ENCODE measurements at places on chromosomes 7 and 10. TPM values are rescaled to one million over a fixed set of nuclear protein-coding genes. Genes with fewer than 3 reads are reported as not detected.
A peak's percentile ranks its signal among the peaks of the same experiment; 100 is the strongest.

Gene AKR1C4
- not detected for total RNA-seq

Gene NME8
- not detected for total RNA-seq

Gene TMEM229A
- not detected for total RNA-seq

Gene CLDN4
- total RNA-seq: 602 TPM

Gene RBP4
- total RNA-seq: 0.57 TPM

Gene SVOPL
- 0.70 TPM for total RNA-seq

Gene STRIP2
- total RNA-seq: 6.4 TPM

Gene MUC3A
- total RNA-seq: 1.1 TPM

Gene HEPACAM2
- total RNA-seq: not detected

Gene FAM241B
- 13.0 TPM for total RNA-seq

Gene SPDYE5
- total RNA-seq: not detected

Gene RABGEF1
- total RNA-seq: 31.2 TPM

- no peaks in the 10 kb centered on the region for H3K4me1 ChIP-seq
- no peak overlapping the region for H3K4me3 ChIP-seq
- H3K27me3 ChIP-seq: no peaks in the 10 kb centered on the region
Observed at GRCh38 chr7:121473645-121474300, 77.7 kb upstream of the FAM3C start.

DNA sequence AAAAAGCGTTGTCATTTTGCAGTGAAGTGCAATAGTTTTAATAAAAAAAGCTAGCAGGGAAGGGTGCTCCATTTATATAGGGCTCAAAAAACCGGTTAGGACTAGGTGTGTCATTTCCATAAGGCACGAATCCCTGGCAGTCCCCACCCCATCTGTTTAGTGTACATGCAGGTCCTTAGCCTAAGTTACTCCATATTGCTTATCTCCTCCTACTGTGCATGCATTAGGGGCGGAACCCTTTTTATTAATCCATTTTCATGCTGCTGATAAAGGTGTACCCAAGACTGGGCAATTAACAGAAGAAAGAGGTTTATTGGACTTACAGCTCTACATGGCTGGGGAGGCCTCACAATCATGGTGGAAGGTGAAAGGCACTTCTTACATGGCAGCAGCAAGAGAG, 301.4 kb downstream of the ABCA13 start:
- DNase-seq: no peak
- H3K36me3 ChIP-seq: no peaks in the 10 kb centered on the region
- H3K27me3 ChIP-seq: peaks cover 54% of the 10 kb centered on the region
- no peak overlapping the region for H3K27ac ChIP-seq

- 0 out of 2 replicates have a peak, but pooled peaks cover 8% of the 10 kb centered on the region for H3K36me3 ChIP-seq
- no peak overlapping the region for H3K27ac ChIP-seq
- no peaks in the 10 kb centered on the region for H3K4me1 ChIP-seq
- H3K27me3 ChIP-seq: no peaks in the 10 kb centered on the region
Observed at GRCh38 chr7:30838008-30838407, 66.8 kb downstream of the MINDY4 start.

DNA sequence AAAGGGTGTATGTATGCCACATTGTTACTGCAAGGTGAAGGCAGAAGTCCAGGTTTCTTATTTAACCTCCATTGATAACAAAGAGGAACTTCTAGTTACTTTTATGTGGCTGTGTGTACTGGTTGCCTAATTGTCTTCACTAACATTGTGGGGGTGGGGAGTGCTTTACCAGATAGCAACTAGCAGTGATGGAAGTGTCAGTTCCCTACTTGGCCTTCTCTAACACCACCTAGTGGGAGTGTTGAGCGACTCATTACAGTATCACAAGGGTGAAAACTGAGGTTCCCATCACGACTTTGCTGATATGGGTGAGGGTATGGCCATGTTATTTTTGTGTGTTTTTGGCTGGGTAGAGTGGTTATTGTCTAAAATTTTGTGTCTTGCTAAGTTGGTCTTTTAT, 274.4 kb downstream of the THSD7A start:
- no peaks in the 10 kb centered on the region for H3K27me3 ChIP-seq
- no peaks in the 10 kb centered on the region for H3K36me3 ChIP-seq
- H3K4me3 ChIP-seq: no peak overlapping the region
- no peak overlapping the region for H3K27ac ChIP-seq

DNA sequence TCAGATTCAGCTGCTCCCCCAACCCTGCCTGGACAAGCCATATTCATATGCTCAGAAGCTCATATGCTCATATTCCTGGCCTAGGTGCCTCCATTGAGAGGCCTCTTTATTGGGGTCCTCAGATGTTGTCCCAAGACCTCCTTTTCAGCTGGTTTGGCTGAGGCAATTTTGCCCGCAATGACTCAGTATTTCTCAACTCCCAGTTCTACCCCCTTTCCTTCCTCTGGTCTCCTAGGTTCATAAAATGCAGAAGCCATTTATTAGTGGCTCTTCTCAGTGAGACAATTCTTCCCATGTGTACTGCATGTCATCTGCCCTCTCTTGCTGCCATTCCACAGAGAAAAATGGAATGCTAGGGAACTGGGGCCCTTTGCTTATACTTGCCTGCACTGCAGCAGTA, 110.7 kb downstream of the INHBA start:
- H3K4me3 ChIP-seq: no peak overlapping the region
- H3K36me3 ChIP-seq: no peaks in the 10 kb centered on the region
- no peaks in the 10 kb centered on the region for H3K4me1 ChIP-seq
- DNase-seq: no peak
- H3K27me3 ChIP-seq: no peaks in the 10 kb centered on the region

GRCh38 chr7:55591282-55591931, 19.1 kb upstream of the VOPP1 start:
- H3K36me3 ChIP-seq: no peaks in the 10 kb centered on the region
- H3K4me1 ChIP-seq: no peaks in the 10 kb centered on the region
- no peak overlapping the region for H3K4me3 ChIP-seq
- no peak for DNase-seq

DNA sequence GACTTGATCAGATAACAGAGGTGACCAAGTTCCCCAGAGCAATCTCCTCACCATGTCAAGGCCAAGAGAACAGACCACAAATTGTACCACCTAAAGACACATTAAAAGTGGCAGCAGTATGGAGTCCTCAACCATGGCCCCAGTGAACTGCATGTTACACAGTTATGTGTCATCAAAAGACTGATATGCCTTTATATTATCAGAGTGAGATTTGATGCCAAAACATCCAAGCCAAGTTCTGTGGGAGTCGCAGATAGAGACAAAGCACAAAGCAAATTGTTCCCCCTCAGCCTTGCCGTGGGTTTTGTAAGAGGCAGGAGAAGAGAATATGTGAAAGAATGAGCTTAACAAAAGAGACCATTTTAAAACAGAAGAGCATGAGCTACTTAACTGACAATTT, 39.2 kb upstream of the TES start:
- no peaks in the 10 kb centered on the region for H3K36me3 ChIP-seq
- no peaks in the 10 kb centered on the region for H3K4me1 ChIP-seq
- no peak for DNase-seq

DNA sequence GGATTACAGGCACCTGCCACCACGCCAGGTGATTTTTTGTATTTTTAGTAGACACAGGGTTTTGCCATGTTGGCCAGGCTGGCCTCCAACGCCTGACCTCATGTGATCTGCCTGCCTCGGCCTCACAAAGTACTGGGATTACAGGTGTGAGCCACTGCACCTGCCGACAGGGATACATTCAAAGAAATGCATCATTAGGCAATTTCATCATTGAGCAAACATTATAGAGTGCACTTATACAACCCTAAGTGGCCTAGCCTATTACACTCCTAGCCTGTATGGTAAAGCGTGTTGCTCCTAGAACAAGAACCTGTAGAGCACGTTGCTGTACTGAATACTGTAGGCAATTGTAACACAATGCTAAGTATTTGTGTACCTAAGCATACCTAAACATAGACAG, 350.3 kb downstream of the GALNT17 start:
- DNase-seq: no peak
- no peak overlapping the region for H3K4me3 ChIP-seq
- H3K27ac ChIP-seq: no peak overlapping the region
- no peaks in the 10 kb centered on the region for H3K4me1 ChIP-seq

- peaks cover 61% of the 10 kb centered on the region for H3K4me1 ChIP-seq
- DNase-seq: peak; percentile 64
- H3K4me3 ChIP-seq: no peak overlapping the region
- H3K27ac ChIP-seq: no peak overlapping the region
Observed at GRCh38 chr7:155210356-155210755, 87.3 kb upstream of the INSIG1 start.

GRCh38 chr7:101645951-101646350, 16.9 kb upstream of the MYL10 start:
- no peak overlapping the region for H3K4me3 ChIP-seq
- DNase-seq: no peak
- no peak overlapping the region for H3K27ac ChIP-seq
- no peaks in the 10 kb centered on the region for H3K27me3 ChIP-seq

DNA sequence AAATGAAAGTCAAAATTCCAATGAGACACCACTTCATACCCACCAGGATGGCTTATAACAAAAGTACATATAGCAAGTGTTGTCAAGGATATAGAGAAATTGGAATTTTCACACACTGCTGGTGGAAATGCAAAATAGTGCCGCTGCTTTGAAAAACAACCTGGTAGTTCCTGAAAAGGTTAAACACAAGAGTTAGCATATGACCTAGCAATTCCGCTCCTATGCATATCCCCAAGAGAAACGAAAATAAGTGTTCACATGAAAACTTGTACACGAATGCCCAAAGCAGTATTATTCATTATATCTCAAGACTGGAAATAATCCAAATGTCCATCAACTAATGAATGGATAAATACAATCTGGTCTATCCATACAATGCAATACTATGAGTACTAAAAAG, 14.8 kb downstream of the IDE start:
- no peak overlapping the region for H3K4me3 ChIP-seq
- DNase-seq: no peak
- H3K4me1 ChIP-seq: no peaks in the 10 kb centered on the region
- no peaks in the 10 kb centered on the region for H3K27me3 ChIP-seq

DNA sequence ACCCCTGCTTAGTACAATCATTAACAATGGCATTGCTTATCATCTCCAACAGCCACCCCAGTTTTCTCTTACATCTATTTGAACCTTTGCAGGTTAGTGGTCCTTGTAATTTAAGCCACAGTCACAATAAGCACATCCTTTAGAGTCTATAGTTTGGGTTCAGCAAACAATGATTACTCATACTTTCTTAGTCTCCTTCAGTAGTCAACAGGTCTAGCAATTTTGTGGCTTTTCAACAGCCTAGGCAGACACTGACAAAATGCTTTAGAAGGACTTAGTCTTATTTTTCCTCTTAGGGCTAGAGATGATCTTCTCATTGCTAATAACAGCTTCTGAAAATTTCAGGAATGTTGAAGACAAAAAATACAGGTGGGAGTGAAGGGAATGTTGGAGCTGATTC, 32.3 kb upstream of the FAM204A start:
- no peak overlapping the region for H3K4me3 ChIP-seq
- H3K27me3 ChIP-seq: no peaks in the 10 kb centered on the region
- H3K36me3 ChIP-seq: no peaks in the 10 kb centered on the region
- no peak for DNase-seq
- peaks cover 16% of the 10 kb centered on the region for H3K4me1 ChIP-seq

GRCh38 chr10:132400041-132400546, 3.1 kb downstream of the PWWP2B start:
- no peaks in the 10 kb centered on the region for H3K36me3 ChIP-seq
- H3K27ac ChIP-seq: no peak overlapping the region
- H3K27me3 ChIP-seq: no peaks in the 10 kb centered on the region
- no peak for DNase-seq
- H3K4me3 ChIP-seq: no peak overlapping the region

GRCh38 chr7:39624442-39624807, 1.1 kb downstream of the RALA start:
- DNase-seq: peak; percentile 29
- H3K36me3 ChIP-seq: no peaks in the 10 kb centered on the region
- peak overlapping the region; percentile 75 for H3K4me3 ChIP-seq

- no peak overlapping the region for H3K27ac ChIP-seq
- H3K4me1 ChIP-seq: no peaks in the 10 kb centered on the region
- DNase-seq: no peak
- H3K36me3 ChIP-seq: 0 out of 2 replicates have a peak, but pooled peaks cover 3% of the 10 kb centered on the region
- H3K27me3 ChIP-seq: no peaks in the 10 kb centered on the region
Observed at GRCh38 chr10:68506411-68506810, 20.9 kb downstream of the SLC25A16 start.

DNA sequence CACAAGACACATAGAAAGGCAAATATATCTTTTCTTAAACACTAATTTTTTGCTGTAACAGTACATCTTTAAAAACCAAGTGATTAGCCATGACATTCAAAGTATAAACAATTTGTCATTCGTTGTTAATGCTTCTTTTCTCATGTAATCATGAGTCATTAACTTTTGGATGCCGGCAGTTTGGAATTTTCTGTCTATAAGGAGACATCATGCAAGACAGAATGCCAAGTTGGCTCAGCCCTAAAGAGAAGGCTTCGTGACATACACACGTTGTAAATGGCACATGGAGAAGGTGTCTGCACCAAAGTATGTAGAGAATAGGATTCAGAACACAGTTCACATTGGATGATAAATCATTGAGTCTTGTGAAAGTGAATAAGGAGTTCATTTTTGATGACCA, 35.9 kb downstream of the CCDC3 start:
- DNase-seq: no peak
- no peaks in the 10 kb centered on the region for H3K4me1 ChIP-seq
- no peak overlapping the region for H3K4me3 ChIP-seq
- no peaks in the 10 kb centered on the region for H3K36me3 ChIP-seq

GRCh38 chr7:12583922-12584321, 13.4 kb downstream of the SCIN start:
- peaks cover 28% of the 10 kb centered on the region for H3K4me1 ChIP-seq
- no peak overlapping the region for H3K4me3 ChIP-seq
- H3K36me3 ChIP-seq: no peaks in the 10 kb centered on the region

DNA sequence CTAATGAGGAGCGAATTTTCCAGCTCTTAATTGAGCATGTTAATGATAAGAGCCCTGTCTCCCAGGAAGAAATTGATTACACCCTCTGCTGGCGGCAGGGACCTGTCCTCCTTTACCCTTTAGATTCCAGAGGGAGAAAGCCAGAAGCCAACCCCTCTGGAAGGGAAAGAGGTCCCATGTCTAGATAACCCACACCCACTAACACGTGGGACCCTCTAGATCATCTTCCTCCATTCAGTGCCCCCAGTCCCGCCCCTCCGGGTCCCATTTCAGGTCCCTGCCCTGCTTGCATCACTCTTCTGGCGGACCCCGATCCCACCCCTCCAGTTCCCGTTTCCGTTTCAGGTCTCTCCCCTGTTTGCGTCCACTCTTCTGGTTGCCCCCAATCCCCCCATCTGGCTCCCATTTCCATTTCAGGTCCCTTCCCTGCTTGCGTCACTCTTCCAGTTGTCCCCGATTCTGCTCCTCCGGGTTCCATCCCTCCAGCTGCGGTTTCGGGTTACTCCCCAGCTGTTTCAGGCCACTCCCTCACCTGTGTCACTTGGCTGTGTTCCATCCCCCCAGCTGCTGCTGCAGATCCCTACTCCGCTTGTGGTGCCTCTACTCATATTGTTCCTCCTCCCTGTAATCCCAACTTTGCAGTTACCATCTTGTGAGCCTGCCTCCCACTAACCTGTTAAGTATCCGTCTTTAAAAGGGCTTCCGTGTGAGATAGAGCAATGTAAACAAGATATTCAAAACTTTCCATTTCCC, 202.4 kb downstream of the SH2D4B start:
- no peaks in the 10 kb centered on the region for H3K36me3 ChIP-seq
- no peaks in the 10 kb centered on the region for H3K4me1 ChIP-seq
- H3K27ac ChIP-seq: no peak overlapping the region
- H3K4me3 ChIP-seq: no peak overlapping the region
- H3K27me3 ChIP-seq: peaks cover 78% of the 10 kb centered on the region

- DNase-seq: peak; percentile 66
- H3K4me3 ChIP-seq: no peak overlapping the region
- no peak overlapping the region for H3K27ac ChIP-seq
- H3K4me1 ChIP-seq: no peaks in the 10 kb centered on the region
- H3K36me3 ChIP-seq: no peaks in the 10 kb centered on the region
Observed at GRCh38 chr10:90484518-90484917, 373.3 kb downstream of the HTR7 start.
